ENCODE measurements at places on chromosomes 11 and 22.
A peak's percentile ranks its signal among the peaks of the same experiment; 100 is the strongest.

- DNase-seq, result no peak
These were observed 150.8 kb upstream of the RAG2 start for GRCh38 chr11:36748836-36749235.

DNA sequence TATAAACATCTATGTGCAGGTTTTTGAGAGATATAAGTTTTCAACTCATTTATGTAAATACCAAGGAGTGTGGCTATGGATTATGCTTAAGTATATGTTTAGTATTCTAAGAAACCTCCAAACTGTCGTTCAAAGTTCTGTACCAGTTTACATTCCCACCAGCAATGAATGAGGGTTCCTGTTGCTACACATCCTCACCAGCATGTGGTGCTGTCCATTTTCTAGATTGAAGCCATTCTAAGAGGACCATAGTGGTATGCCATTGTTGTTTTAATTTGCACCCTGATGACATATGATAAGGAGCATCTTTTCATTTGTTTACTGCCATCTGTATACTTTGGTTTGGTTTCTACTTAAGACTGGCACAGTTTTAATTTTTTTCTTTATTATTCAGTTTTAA lies 2097.9 kb downstream of the LRRC4C start:
- no peak for DNase-seq

DNA sequence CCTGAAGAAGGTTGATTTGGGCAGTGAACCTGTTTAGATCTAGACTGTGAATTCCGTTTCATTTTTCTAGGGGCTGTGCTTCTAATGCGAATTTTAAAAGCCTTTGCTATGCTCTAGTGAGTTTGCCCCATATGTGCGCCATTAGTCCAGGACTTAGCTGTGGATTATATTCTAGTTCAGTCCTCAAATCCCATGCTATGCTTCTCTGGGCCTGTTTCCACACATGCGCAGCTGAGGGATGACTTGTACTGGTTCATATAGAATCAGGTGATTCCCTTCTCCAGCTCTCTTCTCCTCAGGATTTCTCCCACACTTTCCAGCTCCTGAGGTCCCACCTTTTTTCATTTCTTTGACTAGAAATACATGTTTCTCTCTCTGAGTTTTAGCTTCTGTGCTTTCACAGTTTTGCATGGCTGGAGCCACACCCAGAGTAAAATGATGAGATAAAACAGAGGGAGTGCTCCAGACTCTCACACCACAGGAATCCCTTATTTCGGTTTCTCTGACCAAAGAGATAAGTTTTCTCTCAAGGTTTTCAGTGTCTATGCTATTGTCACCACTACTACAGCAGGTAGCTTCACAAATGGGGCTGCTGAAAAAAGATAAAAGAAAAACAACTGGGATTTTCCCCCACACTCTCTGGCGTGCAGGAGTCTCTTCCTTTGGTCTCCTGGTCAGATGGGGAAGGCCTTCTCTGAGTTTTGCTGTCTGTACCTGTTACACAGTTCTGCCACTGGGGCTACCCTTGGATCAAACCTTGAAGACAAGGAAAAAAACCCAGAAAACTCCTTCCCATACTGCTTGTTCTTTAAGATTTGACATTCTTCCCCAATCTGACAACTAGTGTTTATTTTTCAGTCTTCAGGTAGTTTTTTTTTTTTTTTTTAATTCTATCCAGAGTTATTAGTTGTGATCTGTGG lies 96.2 kb upstream of the TEAD1 start:
- no peak for DNase-seq

DNA sequence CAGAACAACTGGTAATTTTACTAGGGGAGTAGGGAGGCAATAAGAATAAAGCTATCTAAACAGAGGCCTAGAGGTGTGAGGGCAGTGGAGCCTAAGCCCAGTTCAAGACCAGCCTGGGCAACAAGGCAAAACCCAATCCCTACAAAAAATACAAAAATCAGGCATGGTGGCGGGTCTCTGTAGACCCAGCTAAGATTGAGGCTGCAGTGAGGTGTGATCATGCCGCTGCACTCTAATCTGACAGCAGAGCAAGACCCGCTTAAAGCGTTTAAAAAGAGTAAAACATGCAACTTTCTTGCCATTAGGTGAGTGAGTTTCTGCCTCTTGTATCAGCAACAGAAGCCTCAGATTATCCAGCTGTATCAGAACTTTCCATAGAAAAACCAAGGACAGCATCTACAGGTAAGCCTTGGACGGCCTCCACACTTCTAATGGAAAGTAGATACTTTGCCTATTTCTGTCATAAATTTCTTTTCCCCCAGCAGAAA lies 12.1 kb downstream of the TAF1D start:
- no peak for DNase-seq

DNA sequence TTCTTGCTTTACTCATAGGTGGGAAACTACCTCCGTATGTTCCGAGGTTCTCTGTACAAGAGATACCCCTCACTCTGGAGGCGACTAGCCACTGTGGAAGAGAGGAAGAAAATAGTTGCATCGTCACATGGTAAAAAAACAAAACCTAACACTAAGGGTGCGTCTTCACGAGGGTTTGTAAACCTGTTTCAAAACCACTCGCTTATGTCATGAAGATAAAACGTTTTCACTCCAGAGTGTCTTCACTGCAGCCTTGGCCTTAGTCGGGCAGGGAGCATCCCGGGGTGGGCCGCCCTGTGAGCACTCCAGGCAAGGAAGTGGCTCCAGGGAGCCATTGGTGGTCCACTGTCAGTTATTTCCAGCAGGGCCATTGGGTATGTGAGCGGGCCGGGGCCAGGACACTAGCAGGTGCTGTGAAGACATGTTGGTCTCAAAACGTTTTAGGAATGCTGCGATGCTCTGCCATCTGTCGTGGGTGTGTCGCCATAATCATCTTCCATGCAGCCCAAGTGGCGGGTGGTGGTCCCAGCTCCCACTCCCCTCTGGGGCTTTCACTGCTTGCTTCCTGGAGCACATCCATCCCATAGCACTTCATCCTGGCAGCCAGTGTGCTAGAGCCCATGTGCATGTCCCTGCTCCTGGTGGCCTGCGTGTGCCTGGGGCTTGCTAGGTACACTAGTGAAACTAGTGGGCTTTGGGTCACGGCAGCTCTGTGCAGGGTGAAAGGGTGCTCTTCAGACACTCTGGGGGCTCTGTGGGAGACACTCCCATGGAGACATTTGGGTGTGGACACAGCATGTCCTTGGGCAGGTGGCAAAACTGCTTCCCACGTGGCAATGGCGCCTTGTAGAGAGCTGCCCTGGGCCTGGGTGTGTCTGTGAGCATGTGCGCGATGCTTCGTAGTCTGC lies 5.2 kb downstream of the SMARCB1 start:
- no peak for DNase-seq

DNA sequence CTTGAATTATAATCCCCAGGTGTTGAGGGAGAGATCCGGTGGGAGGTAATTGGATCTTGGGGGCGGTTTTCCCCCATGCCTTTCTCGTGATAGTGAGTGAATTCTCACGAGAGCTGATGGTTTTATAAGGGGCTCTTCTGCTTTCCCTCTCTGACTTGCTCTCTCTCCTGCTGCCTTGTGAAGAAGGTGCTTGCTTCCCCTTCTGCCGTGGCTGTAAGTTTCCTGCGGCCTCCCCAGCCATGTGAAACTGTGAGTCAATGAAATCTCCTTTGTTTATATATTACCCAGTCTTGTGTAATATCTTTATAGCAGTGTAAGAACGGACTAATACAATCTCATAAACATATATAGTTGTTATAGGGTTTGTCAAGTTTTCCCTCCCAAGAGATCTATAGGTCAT lies 32.8 kb downstream of the KCNE3 start:
- DNase-seq, result no peak

DNA sequence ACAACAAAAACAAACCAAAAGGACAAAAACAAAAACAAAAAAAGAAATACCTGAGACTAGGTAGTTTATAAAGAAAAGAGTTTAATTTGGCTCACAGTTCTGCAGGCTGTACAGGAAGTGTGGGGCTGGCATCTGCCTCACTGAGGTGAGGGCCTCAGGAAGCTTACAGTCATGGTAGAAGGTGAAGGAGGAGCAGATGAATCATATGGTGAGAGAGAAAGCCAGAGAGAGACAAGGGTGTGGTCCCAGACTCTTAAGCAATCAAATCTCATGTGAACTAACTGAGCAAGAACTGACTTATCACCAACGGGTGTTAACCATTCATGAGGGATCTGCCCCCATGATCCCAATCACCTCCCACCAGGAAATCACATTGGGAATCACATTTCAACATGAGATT lies 58.8 kb upstream of the ZBED5 start:
- no peak for DNase-seq

- no peak for DNase-seq
These were observed 38.7 kb downstream of the DUSP8 start for GRCh38 chr11:1533342-1533725.

- DNase-seq, result no peak
These were observed 5.2 kb upstream of the GCAT start for GRCh38 chr22:37802310-37803194.

DNA sequence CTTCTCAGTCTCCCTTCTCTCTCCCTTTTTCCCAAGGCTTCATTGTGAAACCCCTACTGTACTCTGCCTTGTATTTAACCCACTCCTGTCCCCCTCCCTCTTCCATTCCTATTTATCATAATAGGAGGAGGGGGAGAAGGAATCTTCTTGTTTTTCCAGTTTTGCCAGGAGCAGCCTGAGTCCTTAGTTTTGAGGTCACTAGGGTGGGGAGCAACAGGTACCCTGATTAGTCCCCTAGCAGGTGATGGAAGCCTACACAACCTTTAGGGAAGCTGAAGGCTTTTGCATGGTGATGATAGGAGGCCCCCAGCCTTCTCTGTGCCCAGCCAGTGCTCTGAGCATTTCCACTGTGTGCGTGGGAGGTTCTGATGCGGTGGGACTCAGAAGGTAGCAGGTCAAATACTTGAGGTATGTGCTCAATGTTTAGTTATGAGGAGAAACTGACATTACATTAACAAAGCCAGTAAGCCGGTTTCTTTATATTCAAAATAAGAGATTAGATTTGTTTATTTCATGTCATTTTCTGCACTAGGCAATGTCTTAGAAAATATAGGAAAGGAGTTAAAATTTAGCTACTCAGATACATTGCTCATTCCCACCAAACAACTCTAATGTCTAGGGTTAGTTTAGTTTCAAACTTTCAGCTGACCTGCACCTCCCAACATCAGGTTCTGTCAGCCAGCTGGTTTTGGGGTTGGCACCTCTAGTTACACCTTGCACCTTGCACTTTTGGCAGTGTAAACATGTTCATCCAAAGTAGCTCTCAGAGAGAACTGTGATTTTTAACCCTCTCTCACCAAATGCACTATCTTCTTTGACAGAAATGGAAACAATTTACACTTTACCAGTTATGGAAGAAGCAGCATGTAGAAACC lies 26.0 kb downstream of the PARVA start:
- no peak for DNase-seq

- no peak for DNase-seq
These were observed 90.4 kb upstream of the SLC25A18 start for GRCh38 chr22:17472932-17473331.

DNA sequence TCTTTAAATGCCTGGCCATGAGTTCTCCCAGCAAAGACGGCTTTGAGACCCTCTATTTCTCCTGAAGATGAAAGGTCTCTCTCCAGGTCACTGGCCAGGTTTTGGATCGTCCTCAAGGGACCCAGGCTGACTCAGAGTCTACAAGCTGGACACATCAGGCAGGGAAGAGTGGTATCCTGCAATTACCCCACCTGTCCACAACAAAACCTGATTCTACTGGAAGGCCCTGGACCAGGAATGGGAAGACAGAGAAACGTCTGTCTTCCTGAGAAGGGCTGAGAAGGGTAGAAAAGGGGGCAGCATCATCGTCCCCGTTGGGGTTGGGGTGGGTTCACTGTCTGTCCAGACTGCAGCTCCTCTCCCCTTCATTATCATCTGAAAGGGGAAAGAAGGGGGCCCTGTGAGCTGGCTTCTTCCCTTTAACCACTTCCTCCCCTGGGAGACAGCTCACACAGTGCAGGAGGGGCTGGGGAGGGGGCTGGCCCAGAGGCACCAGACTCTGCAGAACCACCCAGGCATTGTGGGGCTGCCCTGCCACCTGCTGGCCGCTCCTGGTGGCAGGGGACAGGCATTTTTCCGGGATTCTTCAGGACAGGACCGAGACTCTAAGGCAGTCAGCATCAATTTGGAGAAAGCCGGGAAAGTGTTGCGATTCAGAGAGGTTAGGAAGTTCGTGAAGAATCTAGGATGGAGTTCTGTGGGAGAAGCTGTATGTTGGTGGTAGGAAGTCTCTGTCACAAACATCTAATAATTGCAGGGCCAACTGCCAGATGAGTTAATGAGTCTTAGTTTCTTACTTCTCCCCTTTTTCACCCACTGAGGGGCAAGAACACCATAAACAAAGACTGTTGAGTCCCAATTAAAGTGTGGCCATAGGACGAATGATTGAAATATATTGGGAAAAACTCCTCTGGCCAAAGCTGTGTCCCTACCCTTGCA lies 57.6 kb downstream of the SYN3 start:
- DNase-seq, result no peak

GRCh38 chr11:47377571-47378009 lies 757 bp downstream of the SPI1 start:
- no peak for DNase-seq

GRCh38 chr11:119470317-119471291 lies 47.6 kb upstream of the THY1 start:
- no peak for DNase-seq

DNA sequence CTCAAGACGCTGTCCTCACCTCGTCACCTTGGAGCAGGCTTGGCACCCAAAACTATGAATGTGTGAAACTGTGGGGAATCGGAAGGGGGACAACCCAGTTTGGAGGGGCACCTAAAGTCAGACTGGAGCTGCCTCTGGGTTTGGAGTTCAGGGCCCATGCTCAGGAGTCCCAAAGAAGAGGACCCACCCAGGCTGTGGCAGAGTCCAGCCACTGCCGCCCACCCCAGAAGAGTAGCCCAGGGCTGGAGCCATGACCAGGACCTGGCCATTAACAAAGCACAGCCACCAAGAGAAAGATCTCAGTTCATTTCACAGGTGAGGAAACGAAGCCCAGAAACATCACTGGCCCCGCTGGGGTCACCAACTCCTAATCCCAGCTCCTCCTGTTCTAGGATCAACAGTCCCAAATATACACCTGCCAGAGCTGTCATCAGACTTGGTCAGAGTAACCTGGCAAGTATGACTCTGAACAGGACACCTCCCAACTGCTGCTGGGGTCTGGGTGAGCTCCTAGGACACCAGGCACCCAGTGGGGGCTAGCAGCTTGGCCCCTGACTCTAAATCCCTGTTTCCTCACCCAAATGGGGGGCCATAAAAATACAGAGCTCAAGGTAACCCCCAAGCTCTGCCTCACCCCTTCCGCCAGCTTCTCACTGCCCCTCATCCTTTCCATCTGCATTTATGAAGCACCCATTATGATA lies 2.7 kb downstream of the RAB3IL1 start:
- no peak for DNase-seq

DNA sequence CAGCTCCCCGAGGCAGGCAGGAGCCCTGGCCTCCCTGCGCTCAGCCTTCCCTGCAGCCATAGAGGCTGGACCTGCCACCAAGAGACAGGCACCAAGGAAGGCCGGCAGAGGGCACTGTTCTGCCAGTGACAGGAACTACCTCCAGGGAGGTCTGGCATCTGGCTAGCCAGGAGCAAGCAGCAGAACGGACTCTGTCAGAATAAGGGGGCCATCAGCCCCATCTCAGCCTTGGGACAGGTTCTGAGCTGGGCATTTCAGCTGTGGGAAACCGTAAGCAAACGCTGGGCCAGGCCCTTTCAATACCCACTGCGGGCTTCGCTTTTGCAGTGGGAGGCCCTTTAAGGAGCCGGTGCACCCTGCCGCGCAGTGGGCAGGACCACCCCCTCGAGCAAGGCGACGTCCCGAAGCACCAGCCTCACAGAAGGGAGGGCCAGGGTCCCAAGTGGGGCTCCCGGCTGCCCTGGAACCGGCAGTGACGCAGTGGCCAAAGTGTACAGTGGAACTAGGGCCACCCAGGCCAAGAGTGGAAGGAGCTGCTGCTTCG lies 18.2 kb downstream of the IFT27 start:
- peak; percentile 42 for DNase-seq

GRCh38 chr11:9562716-9563115 lies 10.8 kb upstream of the WEE1 start:
- DNase-seq, result no peak
